AG04450 (cell line): ENCODE measurements at places on chromosomes 2 and 18.

DNA sequence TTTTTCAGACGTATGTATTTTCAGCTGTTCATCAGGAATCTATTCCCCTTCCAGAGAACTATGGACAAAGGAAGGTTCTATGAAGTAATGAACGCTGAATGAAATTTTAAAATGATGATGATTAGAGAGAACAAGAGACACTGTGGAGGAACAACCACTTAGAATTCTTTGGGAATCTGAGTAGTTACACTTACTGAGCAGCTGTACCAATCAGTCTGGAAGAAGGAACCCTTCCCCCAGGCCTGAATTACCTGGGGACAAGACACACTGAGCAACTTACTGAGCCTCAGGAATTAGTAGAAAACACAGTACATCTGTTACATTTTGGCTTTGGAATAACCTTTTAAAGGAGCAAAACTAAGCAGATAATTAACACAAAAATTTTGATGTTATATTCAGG lies 1.9 kb downstream of the MSTN start:
- no peak for DNase-seq

DNA sequence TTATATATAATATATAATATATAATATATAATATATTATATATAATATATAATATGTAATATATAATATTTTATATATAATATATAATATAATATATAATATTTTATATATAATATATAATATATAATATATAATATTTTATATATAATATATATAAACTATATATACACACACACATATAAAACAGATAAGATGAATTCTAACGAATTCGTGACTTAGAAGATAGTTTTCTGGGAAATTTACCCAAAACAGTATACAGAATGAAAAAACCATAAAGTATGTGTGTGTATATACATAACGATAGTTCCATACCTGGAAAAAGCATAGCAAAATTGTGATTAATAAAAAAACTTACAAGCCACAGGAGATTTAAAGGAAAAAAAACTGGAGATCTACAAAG lies 80.6 kb downstream of the THADA start:
- no peak for DNase-seq

GRCh38 chr2:218387369-218388194 lies 5.5 kb downstream of the SLC11A1 start:
- DNase-seq, result peak; percentile 61

- no peak for DNase-seq
These were observed 72.6 kb downstream of the AGAP1 start for GRCh38 chr2:235566415-235566814.

DNA sequence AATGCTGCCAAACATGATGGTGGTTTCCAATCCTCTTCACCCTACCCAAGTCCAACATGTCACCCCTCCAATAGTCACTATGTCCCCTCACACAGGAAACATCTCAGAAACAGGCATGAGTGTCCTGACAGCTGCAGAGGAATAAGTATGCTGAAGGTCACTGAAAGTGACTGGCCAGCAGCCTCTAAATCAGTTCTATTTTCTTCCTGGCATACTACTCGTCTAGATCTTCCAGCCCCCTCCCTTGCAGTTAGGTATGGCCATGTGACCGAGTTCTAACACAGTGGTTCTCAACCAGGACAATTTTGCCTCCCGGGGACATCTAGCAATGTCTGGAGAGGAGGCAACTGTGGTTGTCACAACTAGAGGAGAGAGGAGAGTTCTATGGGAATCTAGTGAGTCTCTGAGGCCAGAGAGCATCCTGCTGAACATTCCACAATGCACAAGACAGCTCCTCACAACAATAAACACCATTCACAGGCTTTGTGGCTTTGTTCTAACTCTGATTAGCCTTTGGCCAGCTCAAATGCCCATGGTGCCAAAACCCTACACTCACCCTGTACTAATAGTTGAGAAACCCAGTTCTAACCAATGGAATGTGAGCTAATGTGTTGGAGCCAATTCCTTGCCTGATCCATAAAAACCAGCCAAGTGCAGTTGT lies 12.6 kb upstream of the ID2 start:
- no peak for DNase-seq

GRCh38 chr2:204683384-204683783 lies 138.1 kb downstream of the PARD3B start:
- DNase-seq, result no peak

- no peak for DNase-seq
These were observed 526.2 kb upstream of the TNP1 start for GRCh38 chr2:217386041-217386440.

GRCh38 chr2:70834106-70834505 lies 1.5 kb downstream of the CD207 start:
- DNase-seq, result no peak

DNA sequence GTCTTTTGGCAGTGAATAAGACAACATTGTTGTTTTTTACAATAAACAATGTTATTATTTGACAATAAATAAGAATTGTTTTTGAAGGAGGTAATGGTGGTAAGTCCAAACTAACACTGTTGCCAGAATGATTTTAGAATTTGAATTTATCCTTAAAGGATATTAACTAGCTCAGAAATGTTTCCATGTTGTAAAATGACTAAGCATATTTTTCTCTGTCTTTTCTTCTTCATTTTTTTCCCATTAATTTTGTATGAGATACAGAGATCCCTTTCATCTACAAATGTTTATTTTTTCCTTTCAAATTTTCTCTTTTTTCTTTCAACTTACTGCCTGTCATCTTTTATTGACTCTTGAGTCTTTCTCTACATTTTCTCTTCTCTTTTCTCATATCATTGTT lies 66.5 kb upstream of the DOCK10 start:
- DNase-seq, result no peak

DNA sequence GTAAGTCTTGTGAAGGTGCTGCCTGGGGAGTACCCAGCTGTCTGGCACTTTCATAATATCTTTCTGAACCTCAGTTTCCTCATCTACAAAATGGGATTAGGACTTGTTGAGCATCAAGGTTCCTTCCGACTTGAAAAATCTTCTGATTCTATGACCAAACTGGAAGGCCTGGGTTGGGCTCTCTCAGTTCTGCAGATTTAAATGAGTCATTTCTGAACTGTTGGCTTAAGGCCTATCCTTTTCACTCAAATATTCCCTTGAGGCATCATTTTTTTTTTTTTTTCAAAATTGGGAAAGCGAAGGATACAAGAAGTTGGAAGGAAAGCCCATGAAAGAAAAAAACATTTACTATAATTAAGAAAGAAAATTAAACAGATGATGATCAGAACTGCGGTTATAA lies 40.8 kb upstream of the CYP1B1 start:
- DNase-seq, result no peak

GRCh38 chr2:191790737-191791136 lies 56.2 kb downstream of the CAVIN2 start:
- peak; percentile 65 for DNase-seq

DNA sequence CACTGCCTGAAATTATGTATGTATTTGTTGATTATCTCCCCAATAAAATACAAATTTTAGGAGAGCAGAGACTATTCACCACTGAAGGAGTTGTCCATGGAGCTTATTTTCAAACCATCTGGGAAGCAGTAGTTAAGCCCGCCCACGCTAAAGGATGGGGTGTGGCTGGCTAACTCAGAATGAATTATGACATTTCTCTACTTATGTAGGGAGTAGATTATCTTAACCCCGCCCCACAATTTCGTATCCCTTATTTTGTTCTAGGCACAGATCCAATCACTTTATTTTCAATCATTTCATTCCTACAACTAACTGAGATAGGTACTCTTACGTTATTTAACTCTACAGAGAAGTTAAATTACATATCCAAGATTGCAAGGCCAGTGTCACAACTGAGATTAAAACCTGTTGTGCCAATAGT lies 1.4 kb upstream of the LAPTM4A start:
- DNase-seq, result peak; percentile 39

GRCh38 chr2:180513389-180513788 lies 467.0 kb upstream of the UBE2E3 start:
- no peak for DNase-seq

GRCh38 chr2:234954551-234954992 lies 2.8 kb downstream of the SH3BP4 start:
- no peak for DNase-seq

DNA sequence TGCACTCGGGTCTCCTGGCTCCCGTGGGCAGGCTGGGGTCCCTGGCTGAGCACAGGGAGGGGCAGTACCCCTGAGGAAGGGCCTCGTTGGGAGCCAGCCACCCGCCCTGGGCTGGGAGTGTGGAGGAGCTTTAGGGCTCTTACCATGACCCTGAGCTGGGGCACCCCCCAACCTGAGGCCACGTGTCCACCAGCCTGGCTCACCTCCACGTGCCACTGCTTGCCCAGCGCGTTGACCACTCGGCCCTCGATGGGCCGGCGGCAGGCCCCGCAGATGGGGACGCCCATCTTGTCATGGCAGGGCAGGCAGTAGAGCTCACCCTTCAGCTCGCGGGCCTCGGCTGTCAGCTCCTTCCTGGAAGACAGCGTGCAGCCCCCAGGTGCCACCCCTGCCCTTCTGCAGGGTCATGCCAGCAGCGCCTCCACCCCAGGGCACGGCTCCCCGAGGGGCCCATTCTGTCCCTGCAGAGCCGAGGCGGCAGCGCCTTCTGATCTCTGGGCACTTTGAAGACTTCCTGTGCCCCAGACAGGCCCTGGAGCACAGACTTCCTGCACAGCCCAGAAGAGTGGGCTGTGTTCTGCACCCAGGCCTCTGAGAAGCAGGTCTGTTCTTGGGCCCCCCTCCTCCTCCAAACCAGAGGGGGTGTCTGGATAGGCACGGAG lies 4.0 kb upstream of the GPR17 start:
- no peak for DNase-seq

- no peak for DNase-seq
These were observed 284.4 kb upstream of the RGPD4 start for GRCh38 chr2:107542314-107542740.
